Type B pancreatic cell (in vitro differentiated cells): ENCODE measurements at places on chromosomes 7 and 10. TPM values are rescaled to one million over a fixed set of nuclear protein-coding genes. Genes with fewer than 3 reads are reported as not detected.

The C10orf67 gene
- 0.12 and 0.17 TPM in 2 replicates for total RNA-seq

The ELAPOR2 gene
- 29.5 and 39.8 TPM in 2 replicates for total RNA-seq

- H3K4me1 ChIP-seq: no peaks in the 10 kb centered on the region
- no peak overlapping the region for H3K27ac ChIP-seq
- no peak overlapping the region for H3K4me3 ChIP-seq
- DNase-seq: no peak
- peaks cover 3% of the 10 kb centered on the region for H3K27me3 ChIP-seq
These were observed 52.0 kb downstream of the ABCC2 start for GRCh38 chr10:99834410-99834809.

The INHBA gene
- 19.9 and 29.3 TPM in 2 replicates for total RNA-seq

GRCh38 chr7:101816595-101817470 is 593 bp upstream of the CUX1 start:
- H3K4me3 ChIP-seq: no peak overlapping the region
- no peaks in the 10 kb centered on the region for H3K36me3 ChIP-seq
- peaks cover 33% of the 10 kb centered on the region for H3K4me1 ChIP-seq
- no peak for DNase-seq
- no peak overlapping the region for H3K27ac ChIP-seq
- H3K27me3 ChIP-seq: peaks cover 35% of the 10 kb centered on the region

DNA sequence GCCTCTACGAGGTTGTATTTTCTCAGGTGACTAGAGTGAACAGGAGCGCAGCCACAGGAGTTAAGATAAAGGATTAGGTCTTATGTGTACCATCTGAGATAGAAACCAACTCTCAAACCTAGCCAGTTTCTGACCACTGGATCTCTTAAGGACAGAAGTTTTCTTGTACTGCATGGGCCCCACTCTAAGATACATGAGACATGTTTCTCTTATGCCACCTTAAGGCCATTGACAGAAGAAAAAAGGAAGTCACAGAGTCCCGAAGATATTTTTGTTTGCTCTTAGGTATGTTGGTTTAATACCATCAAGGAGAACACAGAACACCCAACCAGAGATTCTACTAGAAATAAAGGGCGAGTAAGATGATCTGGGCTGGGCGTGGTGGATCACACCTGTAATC is 335.8 kb downstream of the FRMD4A start:
- H3K4me3 ChIP-seq: no peak overlapping the region
- peaks cover 38% of the 10 kb centered on the region for H3K4me1 ChIP-seq
- no peak for DNase-seq
- no peak overlapping the region for H3K27ac ChIP-seq
- H3K36me3 ChIP-seq: peaks cover 14% of the 10 kb centered on the region

DNA sequence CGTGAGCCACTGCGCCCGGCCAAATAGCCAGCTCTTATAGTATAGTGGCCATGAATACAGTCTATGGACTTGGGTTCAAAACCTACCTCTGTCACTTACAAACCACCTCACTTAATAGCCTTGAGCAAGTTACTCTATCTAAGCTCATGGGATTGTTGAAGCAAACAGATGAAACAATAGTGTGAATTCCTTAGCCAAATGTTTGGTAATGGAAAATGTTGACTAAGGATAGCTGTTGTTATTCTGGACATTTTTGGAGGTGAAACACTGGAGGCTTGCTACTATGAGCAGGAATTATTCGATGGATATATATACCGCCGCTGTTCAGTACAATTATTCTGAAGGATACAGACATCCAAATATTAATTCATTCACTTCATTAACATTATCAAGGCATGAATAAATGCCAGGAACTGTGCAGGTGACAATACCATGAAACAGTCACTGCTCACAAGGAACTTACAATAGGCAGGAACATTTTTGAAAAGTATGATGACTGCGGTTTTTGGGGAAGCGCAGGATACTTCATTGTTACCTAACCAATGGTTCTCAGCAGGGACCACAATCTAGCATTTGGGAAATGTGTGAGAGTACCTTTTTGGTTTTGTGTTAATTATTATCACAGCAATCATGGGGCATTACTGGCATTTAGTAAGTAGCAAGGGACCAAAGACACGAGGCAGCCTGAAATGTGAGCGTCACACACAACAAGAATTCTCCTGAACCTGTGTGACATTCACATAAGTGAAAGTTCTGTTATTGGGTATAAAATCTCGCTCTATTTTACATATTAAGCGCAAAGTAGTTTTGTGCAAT is 55.7 kb downstream of the CUBN start:
- DNase-seq: no peak
- no peak overlapping the region for H3K27ac ChIP-seq
- H3K4me1 ChIP-seq: peaks cover 21% of the 10 kb centered on the region
- H3K36me3 ChIP-seq: peaks cover 2% of the 10 kb centered on the region
- no peak overlapping the region for H3K4me3 ChIP-seq

The NME8 gene
- 0.14 TPM in 1 of 2 replicates, not detected in the other for total RNA-seq
